ENCODE measurements at places on chromosomes 4 and X.

- no peak for DNase-seq
Observed at GRCh38 chr4:62288808-62289541, 1088.8 kb downstream of the ADGRL3 start.

- no peak for DNase-seq
Observed at GRCh38 chrX:151516538-151517187, 46.8 kb upstream of the PASD1 start.

DNA sequence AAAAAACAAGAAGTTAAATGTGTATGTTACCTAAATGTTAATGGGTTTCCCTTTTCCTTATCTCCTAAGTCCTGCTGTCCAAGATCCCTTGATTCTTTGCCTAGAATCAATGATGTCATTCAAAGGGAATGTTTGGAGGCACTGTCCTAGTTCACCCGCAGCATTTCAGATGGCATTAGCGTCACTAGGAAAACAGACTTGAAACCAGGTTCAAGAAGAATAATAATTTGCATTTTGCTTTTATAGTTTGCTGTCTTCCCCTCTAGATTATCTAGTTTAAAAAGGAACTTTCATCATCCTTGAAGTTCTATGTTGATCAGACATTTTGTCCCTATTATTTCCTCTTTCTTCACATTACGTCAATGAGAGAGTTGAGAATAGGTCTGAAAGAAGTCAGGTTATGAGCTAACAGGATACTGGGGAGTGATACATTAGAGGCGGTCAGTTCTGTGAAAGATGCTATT lies 234.1 kb upstream of the PGRMC2 start:
- DNase-seq: no peak

DNA sequence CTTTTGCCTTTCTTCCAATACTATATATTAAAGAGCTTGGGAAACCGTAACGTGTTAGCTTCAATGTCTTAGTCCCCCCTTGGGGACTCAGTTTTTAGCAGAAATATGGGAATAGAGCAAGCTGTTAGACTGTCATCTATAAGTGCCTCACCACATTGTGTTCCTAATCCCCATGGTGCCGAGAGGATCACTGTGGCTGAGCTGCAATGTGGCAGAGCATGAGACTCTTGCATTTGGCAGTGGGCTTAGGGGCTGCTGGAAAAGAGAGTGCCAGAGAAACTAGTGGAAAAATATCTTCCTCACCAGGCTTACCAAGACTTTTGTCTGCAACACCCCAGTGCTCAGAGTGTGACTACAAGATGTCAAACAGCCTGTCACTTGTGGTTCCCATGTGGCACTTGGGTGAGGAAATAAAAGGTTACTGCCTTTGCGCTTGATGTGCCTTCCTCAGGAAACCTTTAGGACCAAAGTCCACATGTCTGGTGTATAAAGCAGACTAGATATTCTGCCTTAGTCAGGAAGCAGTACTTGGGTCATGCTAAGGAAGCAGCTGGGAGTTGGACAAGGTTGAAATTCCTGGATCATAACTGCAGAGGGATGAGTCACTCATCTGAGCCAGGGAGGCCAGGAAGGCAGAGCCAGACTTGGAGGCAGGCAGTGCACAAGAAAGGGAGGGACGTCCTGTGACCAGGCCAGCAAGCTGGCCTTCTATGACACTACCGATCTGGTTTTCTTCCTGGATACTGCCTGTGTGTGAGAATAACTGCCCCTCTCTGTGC lies 9.7 kb upstream of the MAGEA4 start:
- no peak for DNase-seq

GRCh38 chr4:165016971-165017370 lies 14.8 kb upstream of the TRIM60 start:
- no peak for DNase-seq
